Adrenal gland (tissue), 19 donors: ENCODE measurements at places on chromosomes 1 and 21.
A peak's percentile ranks its signal among the peaks of the same experiment; 100 is the strongest.

DNA sequence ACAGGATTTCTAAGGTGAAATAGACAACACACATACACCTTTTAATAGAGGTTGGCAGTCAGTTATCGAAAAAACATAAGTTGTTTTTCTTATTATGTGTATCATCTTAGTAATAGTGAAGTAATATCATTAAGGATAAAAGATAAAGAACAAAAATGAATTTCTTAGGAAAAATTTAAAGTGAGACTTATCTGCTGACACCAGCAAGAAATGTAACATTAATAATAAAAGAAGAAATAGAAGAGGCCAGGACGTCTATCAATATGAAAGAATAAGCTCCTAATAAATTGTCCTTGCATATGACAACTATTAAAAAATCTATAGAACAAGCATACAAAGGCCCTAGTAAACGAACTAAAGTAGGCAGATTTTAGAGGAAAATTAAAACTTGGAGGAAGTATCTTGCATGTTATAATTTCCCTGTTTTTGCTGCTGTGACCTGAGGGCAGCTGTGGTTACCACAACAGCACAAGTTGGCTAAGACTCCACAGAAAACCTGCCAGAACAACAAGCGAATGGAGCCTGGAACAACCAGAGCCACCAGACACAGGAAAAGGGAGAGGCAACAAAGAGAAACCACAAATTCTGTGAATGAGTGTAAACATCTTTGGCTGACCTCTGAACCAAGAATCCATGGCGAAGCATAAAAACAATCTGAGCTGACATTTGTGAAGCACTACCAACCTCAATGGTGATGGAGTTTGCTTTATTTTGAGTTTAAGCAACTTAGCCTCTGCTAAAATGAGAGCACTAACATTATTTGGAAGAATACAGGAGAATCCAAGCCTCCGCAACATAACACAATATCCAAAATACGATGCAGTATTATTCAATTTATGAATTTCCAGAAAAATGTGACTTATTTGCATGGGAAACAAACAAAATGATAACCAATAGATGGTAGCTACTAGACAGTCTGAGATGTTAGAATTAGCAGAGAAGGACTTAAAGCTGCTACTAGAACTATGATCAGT is 207.5 kb downstream of the KCNT2 start:
- peak; percentile 15 for DNase-seq

GRCh38 chr1:71170925-71171324 is 90.1 kb upstream of the ZRANB2 start:
- no peak for DNase-seq

GRCh38 chr1:20109223-20109856 is 10.0 kb downstream of the PLA2G2D start:
- DNase-seq = no peak

DNA sequence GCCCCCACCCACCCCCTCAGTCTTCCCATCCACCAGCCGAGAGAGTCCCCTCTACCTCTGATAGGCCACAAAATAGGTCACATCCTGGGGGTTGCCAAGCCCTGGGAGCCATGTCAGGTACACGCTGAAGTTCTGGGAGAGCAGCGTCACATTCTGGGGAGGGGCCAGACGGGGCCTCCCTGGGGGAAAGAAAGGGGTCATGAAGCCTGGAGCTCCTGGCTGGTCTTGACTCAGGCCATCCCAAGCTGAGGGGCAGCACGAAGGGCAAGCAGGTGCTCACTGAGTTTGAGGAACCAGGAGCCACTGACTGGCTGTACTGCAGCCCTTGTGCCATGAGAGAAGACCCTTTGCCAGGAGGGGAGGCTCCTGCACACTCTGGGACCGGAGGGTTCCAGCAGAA is 6.4 kb downstream of the IFNLR1 start:
- no peak for DNase-seq

DNA sequence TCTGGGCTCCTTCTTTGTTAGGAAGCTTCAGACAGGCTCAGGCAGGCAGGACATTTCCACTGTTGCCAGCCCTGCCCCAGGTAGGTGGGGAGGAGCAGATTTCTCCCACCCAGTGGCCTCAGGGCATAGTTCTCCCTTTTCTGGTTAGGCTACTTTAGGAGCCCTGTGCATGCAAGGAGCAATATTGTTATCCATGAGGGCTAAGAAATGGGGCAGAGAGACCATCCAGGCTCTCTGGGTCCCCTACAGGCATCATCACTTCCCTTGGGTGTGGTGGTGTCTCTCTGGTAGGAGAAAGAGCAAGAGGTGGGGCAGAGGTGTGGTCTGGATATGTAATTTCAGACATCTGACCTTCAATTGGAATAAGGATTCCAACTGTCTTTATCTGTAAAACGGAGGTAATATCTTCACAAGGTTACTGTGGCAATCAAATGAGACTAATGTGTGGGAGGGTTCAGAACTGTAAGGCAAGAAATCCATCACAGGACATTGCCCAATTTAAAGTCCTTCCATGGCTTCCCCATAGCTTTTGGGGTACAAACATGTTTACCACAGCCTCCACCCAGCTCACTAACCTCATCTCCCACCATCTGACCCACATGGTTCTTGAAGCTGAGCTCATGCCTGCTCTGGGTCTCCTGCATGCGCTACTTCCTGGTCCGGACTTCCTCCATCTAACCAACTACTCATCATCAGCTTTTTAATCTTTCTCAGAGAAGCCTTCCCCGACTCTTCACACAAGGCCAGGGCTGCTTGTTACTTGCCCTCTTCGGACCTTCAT is 26.1 kb downstream of the PCAT6 start:
- no peak for DNase-seq

- DNase-seq = no peak
These were observed 31.7 kb downstream of the SELL start for GRCh38 chr1:169679692-169680091.

DNA sequence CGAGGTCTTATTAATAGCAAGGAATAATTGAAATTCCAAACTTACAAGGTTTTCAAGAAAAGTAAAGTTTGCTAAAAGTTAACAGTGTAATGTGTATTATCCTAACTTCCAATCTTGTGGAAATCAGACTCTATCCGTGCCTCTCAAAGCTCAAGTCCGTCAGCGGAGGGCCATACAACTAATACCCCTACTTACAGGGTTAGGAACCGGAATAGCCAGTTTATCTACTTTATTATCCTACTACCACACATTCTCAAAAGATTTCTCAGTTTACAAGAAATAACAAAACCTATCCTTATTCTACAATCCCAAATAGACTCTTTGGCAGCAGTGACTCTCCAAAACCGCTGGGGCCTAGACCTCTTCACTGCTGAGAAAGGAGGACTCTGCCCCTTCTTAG is 457.8 kb downstream of the PTPRC start:
- DNase-seq = no peak

- peak; percentile 78 for DNase-seq
These were observed 9.7 kb upstream of the SRP9 start for GRCh38 chr1:225767634-225768540.
